Activated CD8-positive, alpha-beta memory T cell treated with anti-CD3 and anti-CD28 coated beads for 1 hour (primary cell): ENCODE measurements at places on chromosomes 3 and 15.

- DNase-seq, result no peak
These were observed 653.6 kb downstream of the NLGN1 start for GRCh38 chr3:174051191-174051590.

- no peak for DNase-seq
These were observed 20.4 kb downstream of the PLD1 start for GRCh38 chr3:171789759-171790505.

- DNase-seq, result no peak
These were observed 4.9 kb upstream of the PCYT1A start for GRCh38 chr3:196292286-196292923.

DNA sequence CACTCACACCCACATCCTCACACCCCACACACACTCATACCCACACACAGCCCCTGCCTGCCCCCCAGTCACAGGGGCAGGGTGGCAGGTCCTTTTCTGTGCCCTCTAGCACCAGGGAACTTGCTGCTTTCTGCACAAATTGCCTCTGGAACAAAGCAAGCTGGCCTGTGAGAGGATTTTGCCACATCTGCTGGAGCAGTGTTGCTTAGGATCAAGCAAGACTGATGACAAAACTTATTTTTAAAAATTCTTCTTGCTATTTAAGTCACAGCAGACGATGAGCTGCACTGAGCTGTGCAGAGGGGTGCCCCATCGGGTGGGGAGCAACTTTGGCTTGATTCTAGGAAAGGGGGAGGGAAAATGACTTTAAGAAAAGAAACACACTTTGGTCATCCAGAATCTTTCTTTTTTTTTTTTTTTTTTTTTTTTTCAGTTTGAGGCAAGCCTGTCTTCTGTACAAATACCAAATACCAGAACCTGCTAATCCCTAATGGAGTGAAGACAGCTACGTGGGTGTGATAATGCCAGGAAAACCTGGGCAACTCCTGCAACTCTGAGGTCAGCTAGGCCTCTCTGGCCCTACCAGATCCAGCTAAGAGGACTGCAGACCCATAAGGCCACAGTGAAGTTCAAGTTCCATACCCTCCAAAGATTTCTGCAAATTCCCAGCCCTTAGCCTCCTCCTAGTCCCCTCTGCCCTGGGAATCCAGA is 195.3 kb downstream of the ABHD5 start:
- no peak for DNase-seq

DNA sequence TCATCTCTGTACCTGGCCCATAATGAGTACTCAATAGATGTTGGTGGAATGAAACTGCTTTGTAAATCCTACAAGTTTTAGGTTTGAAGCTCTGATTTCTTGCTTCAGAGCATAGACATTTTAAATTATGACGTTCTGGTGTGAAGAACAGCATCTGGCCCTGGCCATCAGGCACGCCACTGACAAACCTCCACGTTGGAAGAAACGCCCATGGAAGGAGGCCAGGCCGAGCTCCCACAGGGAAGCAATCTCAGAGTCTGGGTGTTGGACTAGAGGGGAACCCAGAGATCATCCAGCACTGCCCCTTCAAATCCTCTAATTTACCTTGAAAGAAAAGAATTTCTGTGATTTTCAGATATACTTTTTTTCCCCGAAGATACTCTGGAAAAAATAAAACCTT is 328.1 kb upstream of the RGMA start:
- no peak for DNase-seq

DNA sequence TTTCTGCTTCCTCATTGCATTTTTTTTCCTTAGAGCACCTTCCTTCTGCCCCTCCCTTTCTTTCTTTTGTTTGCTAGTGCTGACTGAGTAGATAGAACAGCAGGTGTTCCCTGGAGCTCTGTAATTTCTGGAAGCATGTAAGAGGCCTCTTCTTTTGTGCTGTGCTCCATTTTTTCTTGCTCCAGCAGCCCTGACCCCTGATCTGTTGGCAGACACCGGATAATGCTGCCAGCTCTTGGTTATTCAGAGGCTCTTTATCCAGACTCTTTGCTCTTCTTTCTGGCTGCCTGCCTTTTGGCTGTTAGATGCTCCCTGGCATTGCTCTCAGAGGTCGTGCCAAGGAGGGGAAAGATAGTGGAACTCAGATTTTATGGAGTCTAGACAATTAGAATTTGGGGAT is 104.4 kb upstream of the RBMS3 start:
- no peak for DNase-seq

DNA sequence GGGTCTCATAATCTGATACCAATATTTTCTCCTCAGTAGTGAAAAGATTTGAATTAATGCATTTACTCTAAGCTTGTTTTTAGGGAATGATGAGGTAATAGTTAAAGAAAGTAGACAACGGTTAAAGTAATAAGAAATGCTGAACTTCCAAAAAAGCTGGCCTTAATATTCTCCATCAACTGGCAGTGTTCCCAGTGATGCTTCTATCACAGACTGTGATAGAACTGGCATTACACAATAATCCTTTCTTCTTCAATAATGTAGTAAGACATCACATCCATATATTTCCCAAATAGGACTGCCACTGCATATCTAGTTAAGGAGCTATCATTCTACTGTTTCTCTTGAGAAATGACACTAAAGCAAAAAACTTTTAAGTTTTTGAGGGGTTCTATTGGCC is 188.7 kb downstream of the IL5RA start:
- no peak for DNase-seq

GRCh38 chr15:83205725-83206324 is 1.8 kb downstream of the HDGFL3 start:
- no peak for DNase-seq

GRCh38 chr3:194382196-194382891 is 12.8 kb upstream of the LRRC15 start:
- DNase-seq, result no peak

DNA sequence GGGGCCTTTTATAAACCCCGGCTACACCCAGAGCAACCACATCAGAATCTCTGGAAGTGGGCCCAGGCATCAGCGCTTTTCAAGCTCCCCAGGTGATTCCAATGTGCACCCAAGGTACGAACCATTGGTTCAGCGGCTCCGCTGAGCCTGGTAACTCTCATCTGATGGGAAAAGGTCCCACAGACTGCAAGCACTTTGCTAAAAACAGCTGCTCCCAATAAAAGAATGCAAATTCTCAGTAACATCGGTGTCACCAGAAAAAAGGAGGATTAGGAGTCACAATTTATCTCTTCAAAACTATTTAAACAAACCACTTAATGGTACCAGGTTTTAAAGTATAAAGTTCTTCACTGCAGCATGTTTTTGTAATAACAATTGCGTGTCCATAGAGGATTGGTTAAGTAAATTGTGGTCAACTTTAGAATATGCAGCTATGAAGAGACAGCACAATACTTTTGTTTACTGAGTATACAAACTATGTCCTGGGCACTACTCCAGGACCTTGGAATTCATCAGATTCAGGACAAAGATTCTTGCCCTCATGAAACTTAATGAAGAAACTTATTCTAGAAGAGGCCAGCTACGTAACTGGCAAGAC is 660.7 kb upstream of the ADAMTS9 start:
- no peak for DNase-seq

GRCh38 chr15:85702321-85703101 is 92.2 kb downstream of the KLHL25 start:
- DNase-seq, result no peak
